ENCODE measurements at places on chromosomes 7 and 10.

- no peak for DNase-seq
These were observed 65.0 kb downstream of the DNAJB6 start for GRCh38 chr7:157401567-157402387.

GRCh38 chr7:114740941-114741340, 181.0 kb upstream of the MDFIC start:
- no peak for DNase-seq

GRCh38 chr7:133009426-133010252, 72.3 kb downstream of the CHCHD3 start:
- DNase-seq, result no peak

- no peak for DNase-seq
These were observed 435.2 kb downstream of the PLXNA4 start for GRCh38 chr7:132141109-132141508.

DNA sequence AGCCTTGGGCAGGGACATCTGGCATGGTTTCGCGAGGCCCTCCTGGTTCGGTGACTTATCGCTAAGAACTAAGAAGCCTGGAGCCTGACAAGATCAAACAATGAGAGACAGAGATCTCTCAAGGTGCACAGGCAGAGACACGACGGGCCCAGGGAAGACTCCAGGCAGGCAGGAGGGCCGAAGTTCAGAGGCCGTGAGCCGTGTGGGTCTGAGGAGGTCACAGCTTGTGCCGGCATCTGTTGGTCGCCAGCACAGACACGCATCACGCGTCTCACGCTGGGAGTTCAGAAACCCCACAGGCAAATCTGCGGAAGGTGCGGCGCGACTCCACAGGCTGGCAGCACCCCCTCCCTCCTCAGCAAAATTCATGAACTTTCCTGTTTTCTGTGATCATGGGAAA, 314.0 kb downstream of the DNAJB6 start:
- no peak for DNase-seq

DNA sequence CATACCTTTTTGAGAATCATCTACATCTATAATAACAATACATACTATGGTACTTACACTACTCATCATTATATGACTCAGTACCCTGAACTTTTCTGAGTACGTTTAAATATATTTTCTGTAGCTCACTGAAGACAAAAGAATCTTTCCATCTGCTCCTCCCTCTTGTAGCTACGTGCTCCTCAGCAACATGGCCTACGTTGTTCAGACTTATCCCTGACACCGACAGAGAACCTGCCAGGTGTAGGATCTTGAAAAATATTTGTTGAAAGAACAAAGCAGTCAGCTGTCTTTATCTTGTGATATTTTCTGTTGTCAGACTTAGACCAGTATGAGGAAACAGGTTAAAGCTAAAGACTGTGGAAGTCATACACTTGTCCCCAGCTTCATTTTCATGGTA, 356.0 kb upstream of the MYO3A start:
- no peak for DNase-seq

GRCh38 chr7:120304674-120305073, 31.7 kb downstream of the KCND2 start:
- DNase-seq, result no peak

DNA sequence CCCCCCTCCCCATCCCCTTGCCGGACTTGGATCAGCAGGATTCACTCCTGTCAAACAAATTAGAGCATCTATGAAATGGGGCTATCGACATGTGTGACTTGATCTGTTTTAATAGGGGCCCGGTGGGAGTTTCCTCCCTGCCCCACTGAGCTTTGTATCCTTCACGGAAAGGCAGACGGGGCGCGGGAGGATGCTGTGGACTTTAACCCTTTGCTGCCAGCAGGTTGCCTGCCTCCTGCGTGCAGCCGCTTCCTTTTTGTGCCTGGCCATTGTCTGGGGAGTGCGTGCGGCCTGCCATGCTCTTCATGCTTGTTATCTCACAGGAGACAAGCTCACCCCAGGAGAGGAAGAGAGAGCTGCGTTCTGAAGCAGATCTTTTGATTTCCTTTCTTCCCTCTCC, 512.8 kb upstream of the GALNT17 start:
- DNase-seq, result no peak

All from GM04503 (cell line).